HAP-1 (cell line): ENCODE measurements at places on chromosomes 4 and X.

GRCh38 chrX:87808576-87809243, 291.1 kb downstream of the KLHL4 start:
- no peak for DNase-seq

DNA sequence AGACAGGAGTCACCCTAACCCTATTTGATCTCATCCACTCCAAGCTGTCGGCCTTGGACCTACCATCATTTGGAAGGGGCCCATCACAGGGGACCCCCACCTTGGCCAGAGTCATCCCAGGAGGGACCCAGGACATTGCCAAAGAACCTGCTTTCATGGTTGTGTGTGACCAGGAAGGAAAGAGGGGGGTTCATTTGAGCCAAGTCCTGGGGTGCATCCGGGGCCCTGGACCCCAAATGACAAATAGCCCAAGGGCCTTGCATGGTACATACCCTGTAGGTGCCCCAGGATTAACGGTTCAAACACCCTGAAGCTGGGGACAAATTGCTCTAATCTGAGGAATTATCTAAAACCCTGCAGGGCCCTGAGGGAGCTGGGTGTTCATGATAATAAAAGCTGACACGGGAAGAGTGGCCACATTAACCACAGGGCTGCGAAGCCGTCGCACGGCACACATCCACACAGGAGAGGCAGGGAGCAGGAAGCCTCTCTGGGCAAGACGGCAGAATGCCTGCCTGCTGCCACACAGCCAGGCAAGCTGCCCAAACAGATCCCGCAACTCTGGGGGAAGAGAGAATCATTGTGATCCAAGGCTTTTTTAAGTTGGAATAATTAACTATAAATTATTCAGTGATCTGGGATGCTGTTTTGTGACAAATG, 28.2 kb upstream of the PPP2R2C start:
- DNase-seq, result no peak

DNA sequence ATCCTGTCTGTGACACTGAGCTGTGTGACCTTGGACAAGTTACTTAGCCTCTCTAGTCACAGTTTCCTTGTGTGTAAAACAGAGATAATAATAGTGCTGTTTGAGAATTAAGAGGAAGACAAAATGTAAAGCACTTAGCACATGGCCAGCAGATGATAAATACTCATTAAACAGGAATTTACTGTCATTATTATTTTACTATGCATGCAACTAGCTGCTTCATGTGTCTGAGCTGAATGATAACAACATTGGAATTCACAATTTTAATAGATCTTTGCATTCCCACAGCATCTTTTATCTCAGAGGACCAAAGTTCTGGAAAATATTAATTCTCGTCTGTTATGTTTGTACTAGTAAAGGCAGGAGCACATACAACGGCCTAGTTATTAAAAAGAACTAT, 79.2 kb upstream of the TET2 start:
- DNase-seq, result no peak

GRCh38 chr4:182968917-182969650, 51.9 kb upstream of the DCTD start:
- DNase-seq, result no peak

GRCh38 chr4:41369680-41370079, 113.0 kb downstream of the UCHL1 start:
- DNase-seq, result no peak

DNA sequence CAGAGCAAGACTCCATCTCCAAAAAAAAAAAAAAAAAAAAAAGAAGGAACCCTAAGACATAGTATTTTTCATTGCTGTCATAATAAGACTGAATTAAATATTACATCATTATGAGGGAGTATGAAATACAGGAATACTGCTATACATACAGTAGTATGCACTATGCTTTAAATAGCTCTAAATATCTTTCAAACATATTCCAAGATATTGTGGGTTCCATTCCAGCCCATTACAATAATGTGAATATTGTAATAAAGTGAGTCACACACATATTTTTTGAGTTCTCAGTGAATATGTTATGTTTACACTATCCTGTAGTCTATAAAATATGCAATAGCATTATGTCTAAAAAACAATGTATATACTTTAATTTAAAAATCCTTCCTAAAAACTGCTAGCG, 64.8 kb downstream of the GPM6A start:
- DNase-seq, result no peak

DNA sequence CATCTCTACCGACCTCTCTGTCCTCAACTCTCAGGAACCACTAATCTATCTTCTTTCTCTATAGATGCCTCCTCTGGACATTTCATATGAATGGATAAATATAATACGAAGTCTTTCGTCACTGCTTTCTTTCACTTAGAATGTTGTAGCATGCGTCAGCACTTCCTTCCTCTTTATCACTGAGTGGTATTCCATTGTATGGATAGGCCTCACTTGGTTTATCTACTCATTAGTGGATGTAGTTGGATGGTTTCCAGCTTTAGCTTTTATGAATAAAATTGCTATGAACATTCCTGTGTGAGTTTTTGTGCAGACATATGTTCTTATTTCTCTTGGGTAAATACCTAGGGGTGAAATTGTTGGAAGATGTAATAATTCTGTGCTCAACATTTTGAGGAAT, 528.2 kb upstream of the FAT1 start:
- DNase-seq, result no peak

- no peak for DNase-seq
Observed at GRCh38 chr4:169649545-169650226, 29.3 kb downstream of the CLCN3 start.

GRCh38 chr4:181271116-181271640, 972.0 kb upstream of the TENM3 start:
- DNase-seq, result no peak

DNA sequence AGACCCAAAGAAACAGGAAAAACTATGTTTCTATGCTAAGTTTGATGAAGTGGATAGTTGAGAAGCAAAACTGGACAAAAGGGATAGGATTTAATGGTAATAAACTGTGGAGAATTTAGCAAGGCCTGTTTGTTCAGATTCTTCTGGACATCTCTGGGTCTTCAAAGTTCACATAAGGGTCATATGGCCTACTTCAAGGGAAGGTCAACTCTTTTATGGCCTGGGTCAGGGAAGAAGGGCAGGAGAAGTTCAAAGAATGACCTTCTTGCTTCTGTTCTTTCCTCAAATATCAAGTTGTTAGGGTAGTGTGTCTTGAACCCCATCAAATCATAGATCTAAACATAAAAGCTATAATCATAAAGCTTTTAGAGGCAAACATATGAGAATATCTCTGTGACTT, 102.7 kb downstream of the SOWAHB start:
- no peak for DNase-seq

- DNase-seq, result peak; percentile 42
Observed at GRCh38 chr4:26930964-26931363, 70.3 kb downstream of the STIM2 start.

DNA sequence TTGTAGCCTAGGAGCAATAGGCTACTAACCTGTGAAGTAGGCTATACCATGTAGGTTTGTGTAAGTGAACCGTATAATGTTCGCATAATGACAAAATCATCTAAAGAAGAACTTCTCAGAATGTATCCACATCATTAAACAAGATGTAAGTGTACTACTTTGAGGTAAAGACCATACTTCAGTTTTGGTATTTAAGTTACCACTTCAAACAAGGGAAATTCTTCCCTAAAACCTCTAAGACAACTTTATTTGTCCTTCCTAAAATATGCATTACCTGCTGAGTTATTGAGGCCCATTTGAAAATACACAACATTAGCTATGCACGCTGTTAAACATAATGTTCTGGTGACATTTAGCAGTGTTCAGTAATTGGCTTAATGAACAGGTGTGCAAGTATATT, 182.7 kb downstream of the RPA4 start:
- no peak for DNase-seq

- no peak for DNase-seq
Observed at GRCh38 chrX:42746606-42747005, 31.4 kb downstream of the PPP1R2C start.

GRCh38 chr4:34412233-34412632, 1832.1 kb downstream of the ARAP2 start:
- no peak for DNase-seq

GRCh38 chr4:96626023-96626422, 786.1 kb downstream of the PDHA2 start:
- no peak for DNase-seq

GRCh38 chr4:159283696-159284095, 180.8 kb downstream of the RAPGEF2 start:
- no peak for DNase-seq

DNA sequence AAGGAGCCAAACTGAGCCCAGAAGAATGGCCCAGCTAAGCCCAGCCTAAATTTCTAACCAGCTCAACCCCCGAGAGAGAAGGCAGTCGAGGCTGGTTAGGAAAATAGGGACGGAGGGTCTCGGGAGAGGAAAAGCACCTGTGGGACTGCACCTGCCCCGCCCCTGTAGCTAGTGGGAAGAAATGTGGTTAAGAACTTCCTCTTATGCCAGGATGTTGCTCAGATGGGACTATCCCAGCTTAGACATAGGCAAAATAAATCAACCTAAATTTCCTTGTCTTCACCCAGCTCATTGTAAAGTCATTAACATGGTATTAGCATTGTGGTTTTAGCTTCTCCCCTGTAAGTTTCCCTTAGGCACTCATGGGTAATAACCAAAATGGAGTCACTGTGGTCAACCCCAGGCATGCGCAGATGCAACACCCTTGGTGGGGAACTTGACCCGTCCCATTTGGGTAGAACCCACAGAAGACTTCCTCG, 86.8 kb downstream of the ZNF718 start:
- DNase-seq, result no peak

- no peak for DNase-seq
Observed at GRCh38 chrX:101208152-101208905, 11.3 kb upstream of the DRP2 start.

DNA sequence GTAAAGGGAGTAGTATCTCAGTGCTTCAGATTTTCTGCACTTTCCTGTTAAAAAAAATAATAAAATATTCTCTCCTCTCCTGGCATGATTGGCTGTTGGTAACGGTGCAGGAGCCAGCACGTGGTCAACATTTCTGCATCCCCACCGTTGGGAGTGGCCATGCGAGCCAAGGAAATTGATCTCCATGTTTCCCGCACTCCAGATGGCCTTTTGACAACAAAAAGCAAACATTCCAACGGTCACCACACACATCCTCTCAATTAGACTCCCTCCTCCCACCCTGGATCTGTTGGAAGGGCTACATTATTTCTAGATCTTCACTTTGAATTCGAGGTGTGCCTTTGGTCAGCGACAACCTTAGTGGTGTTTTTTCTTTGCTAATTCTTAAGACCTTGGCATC, 45.0 kb downstream of the STK32B start:
- no peak for DNase-seq
